ENCODE measurements at places on chromosomes 3 and 15.

GRCh38 chr3:70919091-70919490 is 606.7 kb upstream of the MDFIC2 start:
- DNase-seq, result no peak

GRCh38 chr15:66964111-66964738 is 101.2 kb upstream of the SMAD3 start:
- no peak for DNase-seq

DNA sequence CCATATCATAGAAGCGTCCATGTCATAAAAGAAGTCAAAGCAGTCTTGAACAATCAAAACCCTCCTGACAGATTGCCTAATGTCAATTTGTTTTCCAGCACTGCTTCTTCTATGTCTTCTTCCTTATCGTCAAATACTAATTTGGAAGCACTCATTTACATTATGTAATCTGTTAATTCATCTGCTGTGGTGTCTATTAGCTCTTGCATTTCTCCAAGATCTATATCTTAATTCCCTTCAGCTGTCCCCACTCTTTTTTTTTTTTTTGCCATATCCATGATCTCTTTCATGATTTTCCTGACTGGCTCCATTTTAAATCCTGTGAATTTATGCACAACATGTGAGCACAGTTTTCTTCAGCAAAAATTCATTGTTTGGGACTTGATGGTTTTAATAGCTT is 560.5 kb upstream of the ARPP21 start:
- no peak for DNase-seq

- no peak for DNase-seq
These were observed 11.2 kb downstream of the ALDH1A3 start for GRCh38 chr15:100890850-100891249.

DNA sequence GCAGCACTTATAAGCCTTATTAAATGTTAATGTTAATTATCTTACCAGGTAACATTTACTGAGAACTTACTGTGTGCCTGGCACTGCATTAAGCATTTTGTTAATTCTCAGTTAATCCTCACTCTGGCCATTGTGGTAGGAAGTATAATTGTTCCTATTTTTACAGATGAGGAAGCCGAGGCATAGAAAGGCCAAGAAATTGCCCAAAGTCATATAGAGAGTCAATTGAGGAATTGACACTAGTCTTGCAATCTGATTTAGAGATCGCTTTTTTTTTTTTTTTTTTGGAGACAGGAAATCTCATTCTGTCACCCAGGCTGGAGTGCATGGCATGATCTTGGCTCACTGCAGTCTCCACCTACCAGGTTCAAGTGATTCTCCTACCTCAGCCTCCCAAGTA is 132.6 kb upstream of the PROK2 start:
- peak; percentile 86 for DNase-seq

DNA sequence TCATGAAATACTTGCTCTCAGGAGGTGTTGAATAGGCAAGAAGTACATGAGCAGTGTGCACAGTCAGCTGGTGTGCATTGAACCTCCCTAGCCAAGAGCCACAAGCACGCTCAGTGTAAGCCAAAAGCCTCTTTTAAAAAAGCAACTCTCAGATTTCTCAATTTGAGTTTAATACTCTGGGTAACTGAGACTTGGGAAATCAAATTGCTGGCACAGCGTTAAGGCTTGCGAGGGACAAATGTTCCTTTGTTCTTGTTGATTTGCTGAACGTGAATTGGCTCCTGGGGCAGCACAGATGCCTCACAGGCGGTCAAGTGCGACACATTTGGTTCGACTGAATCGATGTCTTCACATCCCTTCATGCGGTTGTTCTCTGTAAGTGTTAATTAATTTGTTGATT is at the start of gene FAM240A:
Gene FAM240A (plus strand): TSS at position 202 of the 400 bp plus-strand sequence. CDS start 159 bp downstream, at position 361.
- no peak for DNase-seq

DNA sequence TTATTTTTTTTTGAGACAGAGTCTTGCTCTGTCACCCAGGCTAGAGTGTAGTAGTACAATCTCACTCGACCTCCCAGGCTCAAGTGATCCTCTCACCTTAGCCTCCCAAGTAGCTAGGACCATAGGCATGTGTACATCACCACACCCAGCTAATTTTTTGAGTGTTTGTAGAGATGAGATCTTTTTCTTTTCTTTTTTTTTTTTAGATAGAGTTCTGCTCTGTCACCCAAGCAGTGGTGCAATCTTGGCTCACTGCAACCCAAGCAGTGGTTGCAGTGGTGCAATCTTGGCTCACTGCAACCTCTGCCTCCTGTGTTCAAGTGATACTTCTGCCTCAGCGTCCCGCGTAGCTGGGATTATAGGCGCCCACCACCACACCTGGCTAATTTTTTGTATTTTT is 5.2 kb downstream of the CEP97 start:
- no peak for DNase-seq

DNA sequence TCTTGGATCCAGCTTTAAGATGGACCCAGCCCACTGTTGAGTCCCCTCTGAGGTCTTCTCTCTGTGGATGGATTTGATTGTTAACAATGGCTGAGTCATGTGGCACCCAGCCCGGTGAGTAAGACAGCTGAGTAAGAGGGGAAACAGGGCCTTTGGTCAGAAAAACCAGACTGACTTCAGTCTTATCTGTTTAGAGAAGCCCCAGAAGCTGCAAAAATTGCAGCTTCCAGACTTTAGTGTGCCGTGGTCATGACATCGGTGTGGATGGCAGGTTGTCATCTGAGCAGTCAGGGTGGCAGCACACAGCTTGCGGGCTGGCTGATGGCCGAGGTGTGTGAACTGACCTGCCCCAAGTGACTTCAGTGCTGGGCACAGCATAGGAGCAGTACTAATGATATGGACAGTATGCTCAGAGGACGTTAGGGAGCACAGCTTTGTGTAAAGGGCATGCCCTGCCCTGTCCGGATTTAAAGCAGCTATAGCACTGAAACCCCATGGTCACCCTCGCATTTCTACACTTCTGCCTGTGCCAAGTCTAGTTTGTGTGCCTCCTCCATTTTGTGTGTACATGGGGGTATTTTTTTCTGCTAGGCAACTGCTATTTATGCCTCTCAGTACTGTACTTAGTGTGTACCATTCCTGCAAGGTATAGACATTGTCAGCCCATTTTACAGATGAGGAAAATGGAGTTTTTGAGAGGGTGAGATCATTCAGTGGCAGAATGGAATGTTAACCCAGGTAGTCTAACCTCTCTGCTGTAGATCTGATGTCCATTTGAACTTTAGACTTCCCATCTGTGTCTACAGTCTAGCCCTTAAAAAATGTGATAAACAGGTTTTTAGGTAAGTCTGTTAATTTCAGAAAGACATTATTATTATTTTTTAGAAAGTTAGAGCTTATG is 44.4 kb downstream of the FLNB start:
- peak; percentile 87 for DNase-seq

- DNase-seq, result no peak
These were observed 38.2 kb downstream of the SLITRK3 start for GRCh38 chr3:165158011-165158410.

- DNase-seq, result no peak
These were observed 87.4 kb upstream of the GPR149 start for GRCh38 chr3:154517404-154517803.

DNA sequence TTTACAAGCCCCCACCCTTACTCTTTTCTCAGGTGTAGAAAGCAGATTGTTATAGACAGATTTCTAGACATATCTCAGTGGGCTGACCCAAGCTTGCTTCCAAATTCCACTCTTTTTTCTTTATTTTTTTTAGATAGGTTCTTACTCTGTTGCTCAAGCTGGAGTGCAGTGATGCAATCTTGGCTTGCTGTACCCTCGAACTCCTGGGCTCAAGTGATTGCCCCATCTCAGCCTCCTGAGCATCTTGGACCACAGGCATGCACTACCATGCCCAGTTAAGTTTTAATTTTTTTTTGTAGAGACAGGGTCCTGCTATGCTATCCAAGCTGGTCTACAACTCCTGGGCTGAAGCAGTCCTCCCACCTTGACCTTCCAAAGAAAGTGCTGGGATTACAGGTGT is 53.5 kb upstream of the ADAMTS9 start:
- DNase-seq, result no peak

DNA sequence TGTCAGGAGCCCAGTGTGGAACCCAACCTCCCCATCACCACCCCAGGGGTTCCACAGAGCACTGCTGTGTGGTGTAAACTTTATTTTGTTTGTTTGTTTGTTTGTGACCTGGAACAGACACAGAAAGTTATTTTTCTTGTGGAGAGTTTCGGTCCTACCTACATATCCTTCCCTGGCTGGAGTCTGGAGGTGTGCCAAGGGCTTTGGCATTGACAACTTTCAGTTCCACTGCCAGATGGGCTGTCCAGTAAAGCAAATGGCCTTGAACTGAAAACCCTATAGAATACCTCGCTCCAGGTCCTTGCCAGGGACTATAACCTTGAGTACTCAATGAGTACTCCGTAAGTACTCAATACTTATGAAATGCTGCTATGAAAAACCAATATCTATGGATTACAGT is 103.5 kb downstream of the MITF start:
- no peak for DNase-seq

- DNase-seq, result no peak
These were observed 6.6 kb upstream of the ITIH3 start for GRCh38 chr3:52787672-52788625.

- no peak for DNase-seq
These were observed 6.9 kb upstream of the SKIC8 start for GRCh38 chr15:78306176-78306774.

GRCh38 chr3:129827765-129828164 is 65.7 kb downstream of the TMCC1 start:
- DNase-seq, result peak; percentile 52

- DNase-seq, result peak; percentile 62
These were observed 43.1 kb downstream of the DNASE1L3 start for GRCh38 chr3:58167431-58168351.

DNA sequence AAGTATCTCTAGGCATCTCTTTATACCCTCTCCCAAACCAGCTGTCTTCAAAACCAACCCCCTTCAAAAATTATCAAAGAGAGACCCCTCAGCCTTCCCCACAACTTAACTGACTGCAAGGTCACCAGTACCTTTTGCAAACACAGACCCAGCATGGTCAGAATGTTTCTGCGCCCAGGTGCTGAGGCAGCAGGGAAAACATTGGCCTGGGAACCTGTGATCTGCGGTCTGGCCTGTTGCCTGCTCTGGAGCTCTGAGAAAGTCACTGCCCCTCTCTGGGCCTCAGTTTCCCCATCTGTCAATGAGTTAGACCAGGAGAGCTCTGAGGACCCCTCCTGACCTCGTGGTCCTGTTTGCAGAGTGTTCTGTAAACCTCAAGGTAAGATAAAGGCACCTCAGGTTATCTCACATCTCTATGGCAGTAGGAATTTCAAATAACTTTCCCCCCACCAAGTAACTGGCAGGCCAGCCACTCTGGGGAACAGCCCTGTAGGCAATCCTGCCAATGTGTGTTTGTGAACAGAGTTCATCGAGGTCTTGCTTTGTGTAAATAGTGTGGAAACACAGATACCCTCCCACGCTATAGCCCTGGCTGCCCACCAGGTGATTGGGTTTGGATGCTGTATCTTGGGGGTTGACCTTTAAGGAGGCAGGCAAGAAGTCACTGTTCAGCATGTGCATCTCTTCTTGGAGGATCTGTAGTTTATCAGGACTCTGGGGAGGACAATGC is 50.0 kb upstream of the SMAD6 start:
- no peak for DNase-seq

GRCh38 chr3:114519415-114519814 is 225.6 kb downstream of the TIGIT start:
- DNase-seq, result no peak

- DNase-seq, result peak; percentile 6
These were observed 14.2 kb downstream of the GRIP2 start for GRCh38 chr3:14525685-14526631.

- no peak for DNase-seq
These were observed 28.1 kb downstream of the PRR23E start for GRCh38 chr3:127221037-127221436.

DNA sequence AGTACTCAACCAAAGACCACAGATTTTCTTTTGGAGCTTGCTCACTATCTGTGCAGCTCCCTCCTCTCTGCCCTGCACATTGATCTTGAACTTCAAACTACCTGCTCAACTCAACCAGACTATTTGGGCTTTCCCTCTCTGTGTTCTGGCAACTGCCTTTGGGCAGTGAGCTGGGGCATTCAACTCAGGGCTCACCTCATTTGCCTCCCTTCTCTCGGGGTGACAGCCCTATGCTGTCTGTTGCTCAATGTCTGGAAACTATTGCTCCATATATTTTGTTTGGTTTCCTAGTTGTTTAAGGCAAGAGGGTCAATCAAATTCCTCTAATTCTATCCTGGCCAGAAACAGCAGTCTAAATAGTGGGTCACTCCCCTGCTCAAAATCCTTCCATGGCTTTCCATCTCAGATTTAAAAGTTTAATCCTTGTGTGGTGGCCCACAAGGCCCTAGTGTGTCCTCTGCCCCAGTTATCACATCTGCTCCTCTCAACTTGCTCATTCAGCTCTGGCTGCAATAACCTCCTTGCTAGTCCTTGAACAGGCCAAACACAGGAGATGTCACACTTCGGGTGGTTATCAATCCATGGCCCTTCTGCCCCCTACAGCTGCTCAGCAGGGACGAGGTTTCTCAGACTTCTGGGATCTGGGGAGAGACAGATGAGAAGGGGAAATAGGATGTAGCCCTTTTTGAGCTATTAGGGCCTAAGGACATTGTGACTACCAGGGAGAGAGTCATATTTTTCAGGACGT is 67.8 kb downstream of the SNRK start:
- DNase-seq, result no peak

GRCh38 chr3:64916192-64916798 is 228.5 kb upstream of the ADAMTS9 start:
- no peak for DNase-seq

GRCh38 chr3:10228248-10228950 is 19.9 kb upstream of the TATDN2 start:
- DNase-seq, result peak; percentile 93

DNA sequence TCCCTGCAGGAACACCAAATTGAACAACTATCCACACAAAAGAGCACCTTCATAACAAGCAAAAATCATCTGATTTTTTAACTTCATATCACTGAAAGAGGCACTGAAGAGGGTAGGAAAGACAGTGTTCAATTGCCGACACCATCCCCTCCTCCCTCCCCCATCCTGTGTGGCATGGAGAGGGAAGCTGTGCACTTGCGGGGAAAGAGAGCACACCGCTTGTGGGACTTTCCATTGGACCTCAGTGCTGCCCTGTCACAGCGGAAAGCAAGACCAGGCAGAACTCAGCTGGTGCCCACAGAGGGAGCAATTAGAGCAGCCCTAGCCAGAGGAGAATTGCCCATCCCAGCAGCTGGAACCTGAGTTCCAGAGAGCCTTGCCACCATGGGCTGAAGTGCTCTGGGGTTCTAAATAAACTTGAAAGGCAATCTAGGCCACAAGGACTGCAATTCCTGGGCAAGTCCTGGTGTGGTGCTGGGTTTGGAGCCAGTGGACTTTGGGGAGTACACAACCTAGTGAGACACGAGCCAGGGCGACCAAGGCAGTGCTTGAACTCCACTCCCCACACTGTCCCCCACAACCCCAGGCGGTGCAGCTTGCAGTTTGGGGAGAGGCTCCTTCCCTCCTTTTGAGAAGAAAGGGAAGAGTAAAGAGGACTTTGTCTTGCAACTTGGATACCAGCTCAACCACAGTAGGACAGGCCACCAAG is 27.0 kb downstream of the PEAK1 start:
- DNase-seq, result no peak

GRCh38 chr15:97504031-97504792 is 456.3 kb upstream of the ARRDC4 start:
- DNase-seq, result peak; percentile 79

- DNase-seq, result no peak
These were observed 148.7 kb downstream of the SI start for GRCh38 chr3:164929642-164930041.

GRCh38 chr15:63232405-63232804 is 43.0 kb downstream of the RAB8B start:
- DNase-seq, result peak; percentile 56
